ENCODE measurements at places on chromosomes 11 and 22.

- no peak for DNase-seq
Observed at GRCh38 chr11:83441171-83441570, 155.0 kb upstream of the CCDC90B start.

DNA sequence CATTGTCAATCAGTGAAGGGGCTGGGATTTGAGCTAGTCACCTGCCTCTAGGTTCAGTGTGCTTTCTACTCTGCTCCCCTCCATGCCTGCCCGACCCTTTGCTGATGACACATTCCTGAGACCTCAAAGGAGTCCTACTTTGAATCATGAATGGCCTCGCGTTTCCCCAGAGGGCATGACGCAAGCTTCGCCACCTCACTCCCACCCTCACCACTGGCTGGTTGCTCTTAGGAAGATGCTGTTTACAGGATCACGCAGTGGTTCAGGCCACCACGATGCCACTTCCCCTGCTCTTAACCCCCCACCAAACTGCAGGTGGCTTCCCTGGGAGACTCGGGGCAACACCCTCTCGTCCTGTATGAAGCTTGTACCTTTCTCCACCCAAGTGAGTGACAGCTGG is 62.9 kb upstream of the B3GAT1 start:
- DNase-seq: no peak

GRCh38 chr11:71384561-71384960 is 63.6 kb downstream of the DHCR7 start:
- DNase-seq: no peak

GRCh38 chr11:119196833-119197483 is 9.2 kb upstream of the CBL start:
- peak; percentile 69 for DNase-seq

DNA sequence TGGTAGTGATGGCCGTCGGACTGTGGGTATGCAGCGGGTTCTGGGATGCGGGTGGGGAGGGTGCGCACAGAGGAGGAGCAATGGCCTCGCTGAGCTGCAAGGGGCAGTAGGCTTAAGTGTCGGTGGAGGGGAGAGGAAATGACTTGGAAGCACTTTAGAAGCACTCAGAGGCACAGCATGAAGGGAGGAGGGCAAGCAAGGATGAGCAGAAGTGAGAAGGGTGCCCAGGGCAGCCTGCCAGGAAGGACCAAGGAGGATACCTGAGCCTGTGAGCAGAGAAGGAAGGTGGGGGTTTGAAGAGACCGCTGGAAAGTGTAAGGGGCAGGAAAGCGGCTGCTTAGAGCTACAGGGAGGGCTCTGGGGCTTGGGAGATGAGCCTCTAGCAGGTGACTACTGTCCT is 330 bp downstream of the SLC5A1 start:
- no peak for DNase-seq

DNA sequence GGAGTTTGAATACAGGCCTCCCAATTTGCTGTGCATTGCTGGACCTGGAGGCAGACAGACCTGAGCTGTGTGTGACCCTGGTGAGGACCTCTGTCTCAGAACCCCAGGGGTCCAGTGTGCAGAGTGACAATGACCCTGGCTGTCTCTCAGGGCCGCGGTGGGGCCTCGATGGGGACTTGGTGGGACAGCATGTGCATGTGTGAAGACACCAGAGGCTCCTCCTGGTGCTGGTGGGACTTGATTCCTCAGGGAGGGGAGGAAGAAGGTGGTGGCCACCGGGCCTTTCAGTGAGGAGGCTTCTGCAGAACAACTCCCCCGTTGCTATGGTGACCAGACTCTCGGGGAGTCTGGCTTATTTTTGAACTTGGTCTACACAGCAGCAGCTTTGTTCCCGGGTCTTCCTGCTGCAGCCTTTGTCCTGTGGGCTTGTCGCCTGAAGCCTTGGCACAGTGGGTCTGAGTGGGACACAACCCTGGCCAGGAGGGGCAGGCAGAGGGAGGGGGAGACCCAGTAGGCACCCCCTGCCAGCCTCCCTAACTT is 35.3 kb downstream of the MCM5 start:
- DNase-seq: no peak

DNA sequence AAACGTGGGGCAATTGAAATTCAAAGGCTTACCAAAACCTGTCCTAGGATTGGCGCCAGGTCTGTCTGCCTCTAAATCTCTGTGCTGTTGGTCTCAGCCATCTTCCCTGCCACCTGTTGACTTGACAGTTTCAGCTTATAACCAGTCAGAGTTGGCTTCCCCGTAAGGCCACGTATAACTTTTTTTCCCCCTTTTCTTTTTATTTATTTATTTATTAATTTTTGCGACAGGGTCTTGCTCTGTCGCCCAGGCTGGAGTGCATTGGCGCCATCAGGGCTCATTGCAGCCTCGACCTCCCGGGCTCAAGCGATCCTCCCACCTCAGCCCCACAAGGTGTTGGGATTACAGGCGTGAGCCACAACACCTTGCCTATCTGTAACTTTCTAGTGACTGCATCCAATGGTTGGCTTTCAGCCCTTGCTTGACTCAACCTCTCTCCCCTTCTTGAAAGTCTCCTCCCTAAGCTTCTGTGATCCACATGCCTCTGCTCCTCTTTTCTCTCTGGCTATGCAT is 1.4 kb upstream of the SYVN1 start:
- DNase-seq: no peak

GRCh38 chr11:118211006-118211405 is 13.8 kb downstream of the JAML start:
- DNase-seq: no peak

- no peak for DNase-seq
Observed at GRCh38 chr11:33980897-33981296, 70.6 kb upstream of the CAPRIN1 start.

GRCh38 chr11:33692013-33692504 is 8.6 kb downstream of the C11orf91 start:
- DNase-seq: no peak

- no peak for DNase-seq
Observed at GRCh38 chr11:2882396-2883110, 3.0 kb downstream of the CDKN1C start.

GRCh38 chr22:38608992-38609750 is 39.2 kb upstream of the DMC1 start:
- DNase-seq: no peak
